ENCODE measurements at places on chromosomes 6 and 20. TPM values are rescaled to one million over a fixed set of nuclear protein-coding genes. Genes with fewer than 3 reads are reported as not detected.

The PTPRT gene
- not detected for total RNA-seq

DNA sequence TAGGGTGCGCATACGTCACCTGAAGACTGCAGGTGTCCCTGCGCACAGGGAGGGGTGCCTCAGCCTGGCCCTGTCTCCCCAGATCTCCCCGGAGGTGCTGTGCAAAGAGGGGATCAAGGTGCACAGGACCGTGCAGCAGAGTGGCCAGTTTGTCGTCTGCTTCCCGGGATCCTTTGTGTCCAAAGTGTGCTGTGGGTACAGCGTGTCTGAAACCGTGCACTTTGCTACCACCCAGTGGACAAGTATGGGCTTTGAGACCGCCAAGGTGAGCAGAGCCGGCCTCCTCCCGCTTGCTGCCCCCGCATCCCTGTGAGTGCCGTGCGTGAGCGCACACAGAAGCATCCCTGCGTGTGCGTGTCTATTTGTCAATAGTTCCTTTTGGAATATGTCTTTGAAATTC is 150.7 kb downstream of the DTNBP1 start:
- DNase-seq = no peak

The ENPP5 gene
- 0.94 TPM for total RNA-seq

- DNase-seq = no peak
These were observed 11.1 kb downstream of the PNPLA1 start for GRCh38 chr6:36280983-36281382.

DNA sequence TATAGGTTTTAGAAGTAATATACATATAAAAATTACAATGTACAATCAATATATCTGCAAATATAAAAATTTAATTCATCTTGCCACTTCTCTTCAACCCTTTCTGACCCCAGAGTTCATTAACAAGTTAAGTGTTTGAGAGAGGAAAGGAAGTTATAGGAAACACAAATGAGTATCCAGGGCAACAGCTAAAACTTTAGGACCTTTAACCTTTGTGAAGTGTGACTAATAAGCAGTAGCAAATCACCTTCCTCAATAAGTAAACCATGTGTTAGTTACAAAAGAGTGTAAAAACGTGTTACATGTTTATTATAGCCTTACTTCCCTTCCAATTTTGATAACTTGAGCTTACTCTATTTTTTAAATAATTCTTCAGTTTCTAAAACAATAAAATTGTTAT is 73.4 kb upstream of the SIM1 start:
- no peak for DNase-seq

- DNase-seq = peak; percentile 31
These were observed 109.7 kb downstream of the LRFN2 start for GRCh38 chr6:40477246-40478126.

The SYCP2L gene
- not detected for total RNA-seq

- DNase-seq = no peak
These were observed 11.0 kb downstream of the DUSP22 start for GRCh38 chr6:303263-303662.

The HLA-DRA gene
- total RNA-seq = not detected

DNA sequence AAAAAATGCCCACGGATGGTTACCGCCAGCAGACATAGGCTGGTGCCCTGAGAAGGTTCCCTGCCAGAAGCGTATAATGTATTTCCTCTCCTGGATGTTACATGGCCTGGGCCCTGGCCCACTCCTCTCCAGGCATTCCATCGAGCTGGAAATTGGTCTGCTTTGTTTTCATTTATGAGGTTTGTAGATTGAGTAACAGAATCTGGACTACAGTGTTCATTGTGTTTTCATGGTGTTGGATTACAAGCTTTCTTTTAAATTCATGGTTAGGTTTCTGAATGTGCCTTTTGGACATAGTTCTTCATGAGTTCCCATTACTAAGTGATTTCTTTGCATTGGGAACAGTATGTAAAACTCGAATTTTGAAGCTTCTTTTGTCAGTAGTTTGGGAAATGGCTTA is 6.4 kb downstream of the TIAM2 start:
- DNase-seq = no peak

DNA sequence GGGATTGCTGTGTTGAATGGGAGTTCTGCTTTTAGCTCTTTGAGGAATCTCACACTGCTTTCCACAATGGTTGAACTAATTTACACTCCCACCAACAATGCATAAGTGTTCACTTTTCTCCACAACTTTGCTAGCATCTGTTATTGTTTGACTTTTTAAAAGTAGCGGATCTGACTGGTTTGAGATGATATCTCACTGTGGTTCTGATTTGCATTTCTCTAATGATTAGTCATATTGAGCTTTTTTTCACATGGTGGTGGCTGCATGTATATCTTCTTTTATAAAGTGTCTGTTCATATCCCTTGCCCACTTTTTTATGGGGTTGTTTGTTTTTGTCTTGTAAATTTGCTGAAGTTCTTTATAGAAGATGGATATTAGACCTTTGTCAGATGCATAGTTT is 588.3 kb upstream of the ADGRB3 start:
- no peak for DNase-seq

GRCh38 chr6:21352131-21352530 is 241.4 kb upstream of the SOX4 start:
- no peak for DNase-seq

DNA sequence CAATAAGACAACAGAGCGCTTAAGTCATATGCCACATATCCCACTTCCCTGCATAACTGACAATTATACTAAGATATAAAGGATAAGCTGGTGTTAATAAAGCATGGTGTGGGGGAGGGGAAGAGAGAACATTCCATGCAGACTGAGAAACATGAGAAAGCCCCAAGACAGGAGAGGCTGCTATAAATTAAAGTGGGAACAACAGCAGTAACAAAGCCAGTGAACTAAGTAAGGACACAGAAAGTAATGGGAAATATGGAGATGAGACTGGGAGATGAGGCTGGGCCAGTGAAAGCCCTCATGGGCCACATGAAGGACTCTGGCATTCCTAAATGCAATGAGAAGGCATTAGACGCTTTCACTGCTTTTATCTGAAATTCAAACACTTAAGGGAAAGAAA is 41.3 kb downstream of the SESN1 start:
- DNase-seq = no peak

The ENPP1 gene
- 21.5 TPM for total RNA-seq

The MEI4 gene
- not detected for total RNA-seq

- peak; percentile 94 for DNase-seq
These were observed 184.2 kb downstream of the CDH4 start for GRCh38 chr20:61436283-61436666.

GRCh38 chr6:29631209-29631810 is 1.7 kb downstream of the GABBR1 start:
- no peak for DNase-seq

DNA sequence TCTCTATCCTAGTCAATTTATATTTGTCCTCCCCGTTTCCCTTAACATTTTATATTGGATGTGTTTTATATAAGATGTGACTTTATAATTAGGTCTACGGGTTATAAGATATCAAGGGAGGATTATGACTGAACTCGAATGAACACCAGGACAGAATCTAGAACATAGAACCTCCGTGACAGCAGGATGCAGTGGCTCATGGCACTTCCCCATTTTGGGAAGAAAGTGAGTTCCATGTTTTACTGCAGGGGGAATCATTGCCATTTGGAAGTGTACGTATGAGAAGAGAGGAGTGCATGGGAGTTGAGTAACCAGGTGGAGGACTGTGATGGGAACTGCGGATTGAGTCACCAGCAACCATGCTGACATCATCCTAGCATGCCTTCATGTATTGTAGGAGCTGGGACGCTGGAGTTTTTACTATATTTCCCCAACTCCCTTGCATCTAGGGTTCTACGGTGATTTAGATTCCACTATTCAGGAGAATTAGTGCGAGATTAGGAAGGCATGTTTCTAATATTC is 56.1 kb upstream of the FOXC1 start:
- no peak for DNase-seq

DNA sequence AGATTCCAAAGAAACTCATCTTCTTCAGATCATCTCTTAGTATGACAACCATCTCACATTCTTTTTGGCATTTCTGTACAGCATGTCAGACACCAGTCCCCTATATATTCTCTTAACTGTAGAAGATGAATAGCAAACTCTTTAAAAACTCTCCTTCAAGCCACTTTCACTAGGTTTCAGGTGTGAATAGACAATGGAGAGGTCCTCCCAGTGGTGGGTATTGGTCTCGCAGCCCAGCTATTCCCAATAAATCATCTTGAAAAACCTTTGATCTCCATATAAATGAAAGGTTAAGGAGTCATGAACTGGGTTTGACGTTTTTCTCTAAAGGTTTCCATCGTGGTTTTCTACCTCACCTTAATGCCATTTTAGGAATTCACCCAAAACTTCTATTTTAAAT is 180.0 kb downstream of the GJA1 start:
- no peak for DNase-seq

- DNase-seq = peak; percentile 10
These were observed 425.6 kb downstream of the PLCB1 start for GRCh38 chr20:8557711-8558110.

DNA sequence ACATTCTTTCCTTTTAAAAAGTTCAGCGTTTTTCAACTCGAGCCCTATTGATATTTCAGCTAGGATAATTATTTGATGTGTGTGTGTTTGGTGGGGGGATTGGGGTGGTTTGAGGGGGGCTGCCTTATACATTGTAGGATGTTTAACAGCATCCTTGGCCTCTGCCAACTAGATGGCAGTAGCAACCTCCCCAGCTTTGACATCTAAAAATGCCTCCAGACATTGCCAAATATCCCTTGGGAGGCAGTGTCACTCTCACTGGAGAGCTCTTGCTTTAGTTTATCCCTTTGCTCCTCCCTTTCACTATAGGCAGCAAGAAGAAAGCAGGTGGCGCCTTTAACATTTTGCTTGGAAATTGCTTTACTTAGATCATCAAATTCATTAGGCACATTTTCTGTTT is 14.6 kb upstream of the TP53TG5 start:
- DNase-seq = no peak

The RAMACL gene
- total RNA-seq = 0.24 TPM

The MAVS gene
- total RNA-seq = 21.5 TPM

The VSX1 gene
- not detected for total RNA-seq

The SIRPB1 gene
- not detected for total RNA-seq

- no peak for DNase-seq
These were observed 56.6 kb downstream of the TOX2 start for GRCh38 chr20:43971267-43971666.

The ZNF165 gene
- total RNA-seq = 0.08 TPM

DNA sequence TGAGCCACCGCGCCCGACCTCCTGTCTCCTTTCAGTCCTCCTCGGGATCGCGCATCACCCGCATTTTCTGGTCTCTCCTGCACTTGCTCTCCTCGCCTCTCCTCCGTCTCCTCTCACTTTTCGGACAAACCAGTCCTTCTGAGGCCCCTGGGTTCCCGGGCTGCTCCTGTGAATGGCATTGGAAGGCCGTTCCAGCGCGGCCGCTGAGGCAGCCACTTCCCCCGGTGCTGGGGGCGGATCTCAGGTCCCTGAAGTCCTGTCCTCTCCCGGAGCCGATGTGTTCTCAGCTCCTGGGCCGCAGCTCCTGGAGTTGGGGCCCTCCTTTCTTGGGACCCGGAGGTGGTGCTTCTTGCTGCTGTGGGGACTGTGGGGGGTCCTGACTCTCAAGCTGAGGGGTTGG is 803 bp downstream of the MICB start:
- DNase-seq = no peak

The ELOVL4 gene
- total RNA-seq = 1.3 TPM

DNA sequence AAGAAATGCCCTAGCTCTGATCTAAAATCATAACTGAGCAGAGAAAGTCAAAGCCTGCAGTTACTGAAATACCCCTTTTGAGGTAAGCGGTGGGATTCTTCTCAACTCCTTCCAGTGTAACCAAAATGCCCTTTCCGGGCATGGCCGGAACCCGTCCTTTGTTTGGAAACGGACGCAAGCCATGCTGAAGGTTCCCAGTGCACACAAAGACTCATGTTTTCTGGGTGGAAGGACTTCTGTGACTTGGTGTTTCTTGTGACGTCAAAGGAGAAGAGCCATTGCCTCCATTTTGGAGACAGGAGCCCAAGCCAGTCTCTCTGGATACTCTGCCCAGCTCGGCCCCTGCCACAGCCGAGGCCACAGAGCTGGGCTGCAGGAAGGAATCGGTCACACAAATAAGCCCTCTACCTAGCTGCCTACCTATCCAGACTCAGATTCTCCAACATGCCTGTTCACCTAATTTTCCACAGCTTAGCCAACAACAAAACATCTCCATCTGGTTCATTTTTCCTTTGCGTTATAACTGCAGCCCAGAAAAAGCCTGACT is 182.8 kb downstream of the TBXT start:
- DNase-seq = no peak

DNA sequence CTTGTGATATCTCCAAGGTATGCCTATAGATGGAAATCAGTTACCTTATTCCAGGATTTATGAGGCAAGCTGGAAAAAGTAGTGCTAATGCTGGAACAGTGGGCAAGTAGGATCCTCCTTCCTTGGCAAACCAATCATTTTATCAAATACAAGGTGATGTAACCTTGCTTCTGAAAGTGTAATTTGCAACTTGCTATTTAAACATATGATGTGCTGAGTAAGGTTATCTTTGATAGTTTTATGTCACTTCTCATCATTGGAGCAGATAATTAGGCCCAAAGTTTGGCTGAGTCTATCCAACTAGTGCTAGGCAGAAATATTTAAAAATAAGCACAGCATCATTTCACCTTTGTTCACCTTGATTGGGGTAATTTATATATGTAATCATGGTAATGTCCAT is 3.4 kb upstream of the SHPRH start:
- DNase-seq = no peak

The EPHA7 gene
- not detected for total RNA-seq

The HTR1B gene
- total RNA-seq = not detected

GRCh38 chr20:20134941-20135575 is 82.7 kb downstream of the CFAP61 start:
- no peak for DNase-seq
